Epithelial cell of proximal tubule (primary cell): ENCODE measurements at places on chromosomes 7 and 10. TPM values are rescaled to one million over a fixed set of nuclear protein-coding genes. Genes with fewer than 3 reads are reported as not detected.

DNA sequence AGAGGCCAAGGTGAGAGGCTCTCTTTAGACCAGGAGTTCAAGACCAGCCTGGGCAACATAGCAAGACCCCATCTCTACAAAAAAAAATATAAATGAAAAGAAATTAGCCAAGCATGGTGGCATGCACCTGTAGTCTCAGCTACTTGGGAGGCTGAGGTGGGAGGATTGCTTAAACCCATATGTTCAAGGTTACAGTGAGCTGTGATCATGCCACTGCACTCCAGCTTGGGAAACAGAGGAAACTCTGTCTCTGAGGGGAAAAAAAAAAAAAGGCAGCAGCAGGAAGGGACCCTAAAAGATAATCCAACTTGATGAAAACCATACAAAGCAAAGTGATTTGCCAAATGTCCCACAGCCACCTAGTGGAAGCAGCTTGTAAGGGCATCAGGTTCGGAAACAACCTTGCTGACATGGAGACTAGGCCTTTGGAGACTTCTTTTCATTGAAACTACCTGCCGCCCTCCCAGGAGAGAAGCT, 15.6 kb upstream of the PBLD start:
- no peak for DNase-seq

GRCh38 chr7:114663502-114663901, 248.9 kb downstream of the FOXP2 start:
- peak; percentile 7 for DNase-seq

- no peak for DNase-seq
These were observed 40.0 kb downstream of the CUX1 start for GRCh38 chr7:101857358-101857811.

DNA sequence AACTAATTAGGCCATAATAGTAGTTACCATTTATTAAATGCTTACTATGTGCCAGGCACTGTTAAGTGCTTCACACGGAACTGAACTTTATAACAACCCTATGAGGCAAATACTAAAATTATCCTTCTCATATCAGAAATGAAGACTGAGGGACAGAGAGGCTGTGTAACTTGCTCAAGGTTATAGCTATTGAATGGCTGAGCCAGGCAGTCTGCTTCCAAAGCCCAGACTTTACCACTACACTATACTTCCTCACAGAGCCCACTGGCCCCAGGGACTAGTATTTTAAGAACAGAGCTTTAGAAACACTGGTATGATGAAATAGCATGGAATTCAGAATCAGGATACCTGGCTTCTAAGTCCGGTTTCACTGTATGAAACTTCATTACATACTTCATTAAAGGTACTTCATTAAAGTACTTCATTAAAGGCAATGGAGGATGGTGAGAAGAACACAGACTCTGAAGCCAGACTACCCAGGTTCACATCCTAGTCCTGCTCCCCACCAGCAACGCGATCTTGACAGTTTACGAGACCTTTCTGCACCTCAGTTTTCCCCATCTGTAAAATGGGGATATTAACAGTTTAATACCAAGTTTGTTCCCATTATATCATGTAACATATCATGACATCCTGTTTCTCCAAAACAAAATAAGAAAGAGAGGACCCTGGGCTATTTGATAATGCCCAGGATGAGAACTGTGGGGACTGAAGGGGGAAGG, 19.6 kb downstream of the ANXA11 start:
- no peak for DNase-seq

DNA sequence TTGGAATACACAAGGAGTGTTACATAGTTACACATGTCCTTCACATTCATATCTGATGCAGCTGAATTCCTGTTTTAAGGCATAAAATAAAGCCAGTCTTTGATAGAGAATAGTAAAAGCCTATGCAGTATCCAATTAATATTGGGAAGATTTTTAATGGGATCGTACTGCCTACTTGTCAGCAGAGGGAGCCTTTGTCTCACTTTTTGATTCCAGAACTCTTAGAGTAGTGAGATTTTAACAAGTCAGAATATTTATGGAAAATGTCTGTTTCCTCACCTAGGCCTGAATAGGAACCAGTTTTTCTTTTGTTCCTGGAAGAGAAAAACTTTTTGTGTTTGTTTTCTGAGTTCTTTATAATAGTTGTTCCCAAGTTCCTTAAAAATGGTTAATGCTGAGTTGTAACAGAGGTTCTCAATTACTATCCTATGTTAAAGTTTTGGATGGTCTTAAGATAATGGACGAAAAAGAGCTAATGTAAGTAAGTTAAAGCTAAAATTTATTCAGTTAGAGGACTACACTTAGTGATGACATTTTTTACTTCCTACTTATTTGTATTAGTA, 114.0 kb downstream of the BBS9 start:
- peak; percentile 26 for DNase-seq

- no peak for DNase-seq
These were observed 4.2 kb upstream of the HOXA13 start for GRCh38 chr7:27203964-27204594.

- DNase-seq, result no peak
These were observed 3.1 kb downstream of the JCAD start for GRCh38 chr10:30056281-30056680.

AGBL3 gene
- 1.7 and 4.0 TPM in 2 replicates for total RNA-seq

MALRD1 gene
- 0.06 TPM in 1 of 2 replicates, not detected in the other for total RNA-seq

HTRA1 gene
- 19.8 and 35.7 TPM in 2 replicates for total RNA-seq

RALA gene
- total RNA-seq, result 23.8 and 24.2 TPM in 2 replicates

GNAT3 gene
- total RNA-seq, result not detected in 2 replicates
